ENCODE measurements at places on chromosomes 16 and 17.
A peak's percentile ranks its signal among the peaks of the same experiment; 100 is the strongest.

- no peak for DNase-seq
These were observed 4.7 kb downstream of the CDC42EP4 start for GRCh38 chr17:73307130-73307529.

DNA sequence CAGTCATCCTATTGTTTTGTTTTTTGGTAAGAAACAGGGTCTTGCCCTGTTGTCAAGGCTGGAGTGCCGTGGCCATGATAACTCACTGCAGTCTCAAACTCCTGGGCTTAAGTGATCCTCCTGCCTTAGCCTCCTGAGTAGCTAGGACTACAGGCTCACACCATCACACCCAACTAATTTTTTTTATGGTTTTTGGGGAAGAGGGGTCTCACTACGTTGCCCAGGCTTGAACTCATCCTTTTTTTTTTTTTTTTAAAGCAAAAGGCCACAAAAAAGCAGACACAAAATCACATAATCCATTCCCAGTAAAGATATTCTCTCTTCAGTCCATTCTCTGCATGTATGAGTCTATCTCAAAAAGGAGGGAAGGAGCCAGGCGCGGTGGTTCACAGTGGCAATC is 5.5 kb downstream of the SPAG9 start:
- no peak for DNase-seq

DNA sequence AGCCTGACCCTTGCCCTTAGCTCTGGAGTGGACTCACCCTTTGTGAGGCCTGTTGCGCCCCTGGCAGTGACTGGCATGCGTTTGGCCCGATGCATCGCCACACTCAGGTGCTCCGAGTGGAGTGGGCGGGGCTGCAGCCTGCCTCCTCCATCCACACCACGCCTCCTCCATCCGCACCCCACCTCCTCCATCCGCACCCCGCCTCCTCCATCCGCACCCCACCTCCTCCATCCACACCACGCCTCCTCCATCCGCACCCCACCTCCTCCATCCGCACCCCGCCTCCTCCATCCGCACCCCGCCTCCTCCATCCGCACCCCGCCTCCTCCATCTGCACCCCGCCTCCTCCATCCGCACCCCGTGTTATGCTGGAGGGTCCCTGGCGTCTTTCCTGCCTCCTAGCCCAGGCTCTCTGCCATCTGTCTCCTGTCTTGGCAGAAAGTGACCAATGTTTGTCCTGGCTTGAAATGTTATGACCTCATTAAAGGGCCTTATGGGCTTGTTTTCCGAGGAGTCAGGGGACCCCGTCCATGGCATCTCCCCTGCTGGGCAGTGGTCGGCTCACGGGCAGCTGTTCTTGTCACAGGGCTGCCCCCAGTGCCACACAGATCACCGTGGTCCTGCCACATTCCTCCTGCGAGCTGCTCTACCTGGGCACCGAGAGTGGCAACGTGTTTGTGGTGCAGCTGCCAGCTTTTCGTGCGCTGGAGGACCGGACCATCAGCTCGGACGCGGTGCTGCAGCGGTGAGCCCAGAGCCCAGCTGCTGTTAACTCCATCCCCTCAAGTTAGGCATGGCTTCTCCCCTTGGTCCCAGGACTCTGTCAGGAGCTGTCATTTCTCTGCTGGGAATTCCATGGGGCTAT is 28.7 kb upstream of the MYO15B start:
- DNase-seq: no peak

- no peak for DNase-seq
These were observed 16.7 kb downstream of the RHOT1 start for GRCh38 chr17:32158870-32159585.

DNA sequence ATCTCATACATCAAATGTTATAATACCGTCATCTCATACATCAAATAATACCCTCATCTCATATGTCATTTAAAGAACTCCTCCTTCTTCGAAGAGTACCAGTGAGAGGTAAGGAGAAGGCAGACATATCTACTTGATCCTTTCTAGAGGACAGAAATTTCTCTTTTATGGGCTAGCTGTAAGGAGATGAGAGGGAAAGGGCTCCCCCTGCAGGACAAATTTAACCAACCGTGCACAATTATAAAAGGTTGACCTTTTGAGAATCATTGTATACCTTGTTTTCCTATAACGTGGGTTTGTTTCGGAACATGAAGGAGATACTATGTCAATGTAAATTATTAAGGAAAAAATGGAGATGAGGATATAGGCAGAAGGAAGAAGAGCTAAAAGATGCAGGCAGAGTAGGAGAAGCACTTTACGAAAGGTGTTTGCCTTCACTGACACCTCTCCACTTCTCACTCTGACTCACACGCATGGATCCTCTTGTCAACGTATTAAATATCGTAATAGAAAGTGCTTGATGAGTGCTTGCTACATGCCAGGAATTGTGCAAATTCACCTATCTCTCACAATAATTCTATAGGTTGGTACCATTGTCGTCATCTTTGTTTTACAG is 465.9 kb upstream of the ERCC4 start:
- no peak for DNase-seq

DNA sequence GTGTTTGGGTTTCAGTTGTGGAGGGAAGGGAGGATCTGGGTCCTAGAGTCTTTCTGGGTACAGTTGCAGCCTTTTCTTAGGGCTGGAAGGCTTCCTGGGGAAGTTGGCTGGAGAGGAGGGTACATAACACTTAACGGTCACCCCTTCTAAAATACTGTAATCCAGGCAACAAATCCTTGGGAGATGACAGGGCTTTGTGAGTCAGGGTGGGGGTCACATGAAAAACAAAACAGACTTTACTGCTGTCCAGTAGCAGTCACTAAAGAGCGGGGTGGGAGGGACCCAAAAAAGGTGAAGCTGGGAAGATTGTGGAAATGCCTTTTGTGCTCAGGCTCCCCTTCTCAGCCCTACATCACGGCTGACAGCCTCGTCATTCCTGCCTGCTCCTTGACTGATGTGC is 6.3 kb downstream of the SAP30BP start:
- DNase-seq: no peak

GRCh38 chr16:59385959-59386358 is 651.8 kb upstream of the GOT2 start:
- DNase-seq: peak; percentile 12

DNA sequence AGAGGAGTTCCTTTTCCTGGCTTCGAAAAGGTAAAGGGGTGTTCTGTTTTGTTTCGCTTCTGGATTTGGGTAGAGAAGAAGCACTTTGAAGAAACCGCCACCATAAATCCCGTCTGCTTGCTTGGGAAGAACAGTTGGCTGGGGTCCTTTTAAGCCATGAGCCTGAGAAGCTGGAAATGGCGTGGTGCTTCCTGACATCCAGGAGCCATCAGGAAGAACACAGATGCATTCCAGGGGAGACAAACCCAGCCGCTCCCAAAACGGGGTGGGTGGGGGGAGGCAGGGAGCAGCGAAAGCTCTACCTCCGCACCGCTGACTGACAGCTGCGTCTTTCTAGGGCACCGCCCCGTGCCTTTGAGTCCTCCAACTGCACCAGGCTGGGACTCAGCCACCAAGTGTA is 91.6 kb downstream of the ZDHHC7 start:
- no peak for DNase-seq

- peak; percentile 17 for DNase-seq
These were observed 81.8 kb downstream of the AKAP1 start for GRCh38 chr17:57166803-57167202.

GRCh38 chr17:35514564-35514963 is 22.9 kb downstream of the SLFN12L start:
- no peak for DNase-seq

DNA sequence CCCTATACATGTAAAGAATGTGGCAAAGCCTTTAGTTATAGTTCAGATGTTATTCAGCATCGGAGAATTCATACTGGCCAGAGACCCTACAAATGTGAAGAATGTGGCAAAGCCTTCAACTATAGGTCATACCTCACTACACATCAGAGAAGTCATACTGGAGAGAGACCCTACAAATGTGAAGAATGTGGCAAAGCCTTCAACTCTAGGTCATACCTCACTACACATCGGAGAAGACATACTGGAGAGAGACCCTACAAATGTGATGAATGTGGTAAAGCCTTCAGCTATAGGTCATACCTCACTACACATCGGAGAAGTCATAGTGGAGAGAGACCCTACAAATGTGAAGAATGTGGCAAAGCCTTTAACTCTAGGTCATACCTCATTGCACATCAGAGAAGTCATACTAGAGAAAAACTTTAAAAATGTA is 42.5 kb downstream of the ZNF267 start:
- DNase-seq: no peak

GRCh38 chr17:33049781-33050414 is 58.3 kb downstream of the SPACA3 start:
- DNase-seq: peak; percentile 14

DNA sequence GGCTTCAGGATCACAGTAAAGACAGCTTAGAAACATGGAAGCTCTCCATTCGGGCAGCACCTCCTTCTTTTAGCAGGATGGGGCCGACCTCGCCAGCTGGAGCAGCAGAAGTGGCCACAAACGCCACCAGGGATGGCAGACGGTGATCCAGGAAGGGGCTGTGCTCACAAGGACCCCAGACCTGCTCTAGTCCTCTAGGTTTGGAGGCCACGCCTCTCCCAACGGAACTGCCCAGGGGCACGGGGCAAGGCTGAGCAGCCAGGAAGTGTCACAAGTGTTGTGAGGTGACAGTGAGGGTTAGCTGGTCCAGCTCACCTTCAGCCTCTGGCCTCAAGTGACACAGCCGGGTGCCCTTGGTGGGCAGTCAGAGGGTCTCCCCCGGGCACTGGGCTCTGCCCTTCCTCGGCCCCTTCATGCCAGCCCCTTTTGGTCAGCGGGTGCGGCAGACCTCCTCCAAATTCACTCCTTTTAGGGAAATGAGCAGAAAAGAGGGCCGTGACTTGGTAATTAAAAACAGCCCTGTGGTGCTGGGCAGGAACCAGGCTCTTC is 20.4 kb downstream of the CEP295NL start:
- peak; percentile 16 for DNase-seq

- no peak for DNase-seq
These were observed 93.4 kb downstream of the SSH2 start for GRCh38 chr17:29836643-29837042.

GRCh38 chr16:30018731-30019158 is 4.3 kb upstream of the C16orf92 start:
- no peak for DNase-seq

GRCh38 chr16:58197314-58198012 is 443 bp downstream of the CSNK2A2 start:
- DNase-seq: no peak

DNA sequence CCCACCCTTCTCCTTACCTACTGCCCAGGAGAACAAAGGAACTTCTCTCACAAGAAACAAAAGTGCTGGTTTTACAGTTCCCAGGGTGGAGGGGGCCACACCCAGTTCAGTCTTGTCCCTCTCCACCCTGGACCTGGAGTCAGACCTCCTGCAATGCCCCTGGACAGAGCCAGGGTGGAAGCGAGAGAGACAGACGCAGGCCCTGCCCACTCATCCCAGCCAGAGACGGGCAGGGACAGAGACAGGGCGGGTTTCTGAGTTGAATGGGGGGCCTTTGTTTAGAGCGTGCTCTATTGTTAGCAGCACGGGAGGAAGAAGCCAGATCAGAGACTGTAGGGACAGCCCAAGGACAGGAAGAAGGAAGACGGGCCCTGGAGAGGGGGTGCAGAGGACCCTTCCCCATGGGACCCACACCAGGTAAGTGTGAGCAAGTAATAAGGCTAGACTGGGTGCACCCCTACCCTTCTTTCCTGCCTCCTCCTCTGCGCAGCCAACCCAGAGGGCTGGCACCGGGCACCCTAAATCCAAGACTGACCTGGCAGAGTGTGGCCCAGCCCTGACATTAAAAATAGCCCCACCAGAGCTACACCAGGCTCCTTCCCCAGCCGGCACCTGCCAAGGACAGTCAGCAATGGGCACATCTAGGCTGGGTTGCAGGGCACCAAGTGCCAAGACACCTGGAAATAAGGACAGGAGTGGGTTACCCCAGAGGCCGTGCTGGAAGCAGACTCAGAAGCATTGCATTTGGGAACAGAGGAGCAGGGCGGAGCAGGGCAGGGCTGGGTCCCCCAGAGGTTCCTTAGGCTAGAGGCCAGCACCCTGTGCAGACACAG is 10.9 kb downstream of the JUP start:
- DNase-seq: peak; percentile 52

GRCh38 chr17:35087731-35088355 is 24.3 kb upstream of the RFFL start:
- peak; percentile 97 for DNase-seq

DNA sequence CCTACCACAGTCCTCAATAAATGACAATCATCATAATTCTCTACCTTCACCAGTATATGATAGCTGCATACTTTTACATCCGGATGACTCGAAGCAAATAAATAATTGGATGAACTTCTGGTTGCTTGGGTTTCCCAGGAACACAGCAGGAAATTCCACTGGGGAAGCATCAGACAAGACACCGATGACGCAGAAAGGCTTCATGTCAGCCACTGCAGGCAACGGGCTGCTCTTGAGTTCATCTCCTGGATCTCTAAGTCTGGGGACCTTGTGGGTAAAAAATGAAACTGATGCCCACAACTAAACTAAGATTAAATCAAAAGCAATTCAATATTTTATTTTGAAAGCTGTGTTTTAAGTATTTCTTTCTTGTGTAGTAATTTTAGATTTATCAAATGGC is 472.1 kb upstream of the C16orf82 start:
- DNase-seq: no peak

DNA sequence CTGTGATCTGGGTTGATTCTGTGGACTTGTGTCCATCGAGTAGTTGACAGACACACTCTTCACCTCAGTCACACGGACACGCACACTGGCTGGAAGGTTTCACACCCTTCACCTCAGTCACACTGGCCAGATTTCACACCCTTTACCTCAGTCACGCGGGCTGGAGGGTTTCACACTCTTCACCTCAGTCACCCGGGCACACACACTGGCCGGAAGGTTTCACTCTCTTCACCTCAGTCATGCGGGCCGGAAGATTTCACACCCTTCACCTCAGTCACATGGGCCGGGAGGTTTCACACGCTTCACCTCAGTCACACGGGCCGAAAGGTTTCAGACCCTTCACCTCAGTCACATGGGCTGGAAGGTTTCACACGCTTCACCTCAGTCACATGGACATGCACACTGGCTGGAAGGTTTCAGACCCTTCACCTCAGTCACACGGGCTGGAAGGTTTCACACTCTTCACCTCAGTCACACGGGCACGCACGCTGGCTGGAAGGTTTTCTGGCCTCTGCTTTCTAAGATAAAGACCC is 96.2 kb downstream of the PGS1 start:
- DNase-seq: no peak

- no peak for DNase-seq
These were observed 63.1 kb upstream of the FOXF1 start for GRCh38 chr16:86447228-86447627.

- no peak for DNase-seq
These were observed 21.6 kb downstream of the ITPRIPL2 start for GRCh38 chr16:19135201-19135842.

GRCh38 chr16:16924613-16925012 is 545.7 kb downstream of the NPIPA7 start:
- DNase-seq: no peak

- DNase-seq: no peak
These were observed 9.1 kb downstream of the FOXK2 start for GRCh38 chr17:82528484-82529265.

- DNase-seq: no peak
These were observed 8.0 kb upstream of the WWOX start for GRCh38 chr16:78091419-78091818.

GRCh38 chr16:4917117-4917516 is 19.8 kb downstream of the PPL start:
- no peak for DNase-seq
